ENCODE measurements at places on chromosomes 6 and 20.

- DNase-seq, result no peak
Measured at GRCh38 chr6:579339-579738, 77.6 kb downstream of the HUS1B start.

DNA sequence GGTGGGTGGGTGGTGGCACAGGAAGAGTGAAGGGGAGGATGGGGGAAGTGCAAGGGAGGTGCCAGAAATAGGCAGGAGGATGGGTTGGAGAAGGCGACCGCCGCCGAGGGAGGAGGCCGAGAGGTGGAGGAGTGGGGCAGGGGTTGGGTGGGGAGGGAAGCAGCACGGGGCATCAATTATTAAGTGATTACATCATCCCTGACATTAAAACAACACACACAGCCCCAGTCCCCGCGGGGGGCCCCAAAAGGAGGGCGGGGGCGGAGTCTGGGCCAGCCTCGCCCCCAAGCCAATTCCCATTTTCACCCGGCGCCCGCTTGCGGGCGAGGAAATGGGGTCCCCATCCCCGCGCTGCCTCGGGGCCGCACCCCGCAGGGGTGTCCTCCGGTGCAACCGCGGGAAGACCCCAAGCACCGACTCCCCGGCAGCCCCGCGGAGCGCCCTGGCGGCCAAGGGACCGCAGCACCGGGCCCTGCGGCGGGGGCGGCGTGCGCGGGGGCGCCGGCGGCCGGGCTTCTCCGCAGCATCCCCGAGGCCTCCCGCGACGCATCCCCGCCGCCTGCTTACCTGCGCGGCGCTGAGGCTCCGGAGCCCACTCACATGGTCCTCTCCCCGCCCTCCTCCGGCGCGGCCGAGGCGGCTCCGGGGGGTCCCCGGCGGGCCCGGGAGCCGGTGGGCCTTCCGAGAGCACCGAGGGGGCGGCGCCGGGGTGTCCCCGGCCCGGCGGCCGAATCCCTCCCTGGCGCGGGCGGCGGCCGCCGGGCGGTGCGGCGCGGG lies 663 bp downstream of the FYN start:
- no peak for DNase-seq

DNA sequence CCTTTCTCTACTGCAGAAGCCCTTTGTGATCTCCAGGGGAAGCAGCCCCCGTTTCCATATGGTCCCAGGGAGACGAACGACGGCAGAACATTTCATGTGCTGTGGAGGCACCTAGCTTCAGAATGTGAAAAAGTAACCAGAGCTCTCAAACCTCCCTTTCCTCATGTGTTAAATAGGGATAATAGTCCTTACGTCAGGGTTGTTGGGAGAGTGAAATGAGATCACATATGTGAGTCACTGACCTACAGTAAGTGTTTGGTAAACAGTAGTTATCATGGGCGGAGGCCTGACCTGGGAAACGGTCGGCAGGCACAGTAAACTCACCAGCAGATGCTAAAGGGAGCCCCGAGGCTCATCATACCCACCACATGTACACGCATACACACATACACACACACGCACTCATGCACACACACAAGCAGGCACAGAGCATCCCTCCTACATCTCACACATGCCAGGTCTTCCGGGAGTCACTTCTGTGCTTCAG lies 89.7 kb downstream of the LY86 start:
- DNase-seq, result no peak

GRCh38 chr6:5751525-5752390 lies 255.0 kb downstream of the NRN1 start:
- no peak for DNase-seq

GRCh38 chr20:32991383-32991782 lies 12.8 kb downstream of the SUN5 start:
- DNase-seq, result no peak

- no peak for DNase-seq
Measured at GRCh38 chr20:11204926-11205768, 531.3 kb upstream of the JAG1 start.

- DNase-seq, result no peak
Measured at GRCh38 chr6:21147995-21148394, 445.6 kb upstream of the SOX4 start.

DNA sequence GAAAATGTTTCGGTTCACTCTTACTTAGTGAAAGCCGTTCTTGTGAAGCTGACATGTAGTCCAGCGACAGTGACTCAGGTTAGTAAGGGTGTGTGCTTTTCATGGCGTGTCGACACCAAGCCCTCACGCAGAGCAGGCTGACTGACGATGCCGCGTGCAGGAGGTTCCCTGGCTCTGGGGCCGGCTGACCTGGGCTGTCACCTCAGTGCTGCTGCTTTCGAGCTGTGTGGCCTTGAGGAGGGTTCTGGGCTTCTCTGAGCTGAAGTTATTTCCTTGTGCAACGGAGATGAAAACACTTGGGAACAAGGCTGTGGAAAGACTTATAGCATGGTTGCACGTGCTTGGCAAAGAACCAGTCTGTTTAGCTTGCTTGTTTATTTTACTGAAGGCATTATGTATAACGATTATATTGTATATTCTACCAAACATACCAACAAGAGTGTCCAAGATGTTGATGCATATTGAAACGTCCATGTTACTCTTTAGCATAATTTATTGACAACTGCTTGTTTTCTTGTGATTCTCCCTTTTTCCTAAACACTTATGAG lies 59.2 kb downstream of the PHACTR3 start:
- no peak for DNase-seq

DNA sequence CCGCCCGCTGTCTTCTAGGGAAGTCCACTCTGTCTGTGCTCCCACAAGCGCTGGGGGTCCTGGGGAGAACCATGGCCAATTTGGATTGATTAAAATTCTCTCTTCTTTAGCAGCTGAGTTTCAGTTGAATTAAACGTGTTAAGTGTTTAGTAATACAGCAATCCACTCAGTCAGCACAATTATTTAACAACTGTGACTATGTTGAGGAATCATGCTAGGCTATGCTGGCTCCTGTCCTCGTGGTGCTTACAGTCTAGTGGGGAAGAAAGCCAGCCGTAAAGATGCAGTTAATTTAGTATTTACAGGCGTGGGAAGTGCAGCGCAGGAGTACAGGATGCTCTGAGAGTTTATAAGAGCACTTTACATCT lies 88.9 kb upstream of the FOXP4 start:
- DNase-seq, result no peak

DNA sequence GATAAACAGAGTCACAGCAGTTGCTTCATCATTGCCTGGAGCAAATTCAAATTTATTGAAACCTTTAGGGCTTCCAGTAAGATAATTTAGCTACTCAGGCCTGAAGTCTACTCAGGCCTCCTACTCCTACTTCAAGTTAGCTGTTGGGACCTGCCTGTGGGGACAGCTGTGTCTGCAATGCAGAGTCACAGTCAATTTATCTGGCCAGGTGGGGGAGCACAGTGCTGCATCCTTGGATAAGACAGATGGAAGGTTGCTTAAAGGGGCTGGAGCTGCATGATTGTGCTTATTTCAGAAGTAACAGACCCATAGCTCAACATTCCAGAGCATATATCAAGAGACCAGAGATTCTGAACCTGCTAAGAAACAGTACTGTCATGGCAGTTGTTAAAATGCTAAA lies 932.1 kb downstream of the QKI start:
- DNase-seq, result no peak

DNA sequence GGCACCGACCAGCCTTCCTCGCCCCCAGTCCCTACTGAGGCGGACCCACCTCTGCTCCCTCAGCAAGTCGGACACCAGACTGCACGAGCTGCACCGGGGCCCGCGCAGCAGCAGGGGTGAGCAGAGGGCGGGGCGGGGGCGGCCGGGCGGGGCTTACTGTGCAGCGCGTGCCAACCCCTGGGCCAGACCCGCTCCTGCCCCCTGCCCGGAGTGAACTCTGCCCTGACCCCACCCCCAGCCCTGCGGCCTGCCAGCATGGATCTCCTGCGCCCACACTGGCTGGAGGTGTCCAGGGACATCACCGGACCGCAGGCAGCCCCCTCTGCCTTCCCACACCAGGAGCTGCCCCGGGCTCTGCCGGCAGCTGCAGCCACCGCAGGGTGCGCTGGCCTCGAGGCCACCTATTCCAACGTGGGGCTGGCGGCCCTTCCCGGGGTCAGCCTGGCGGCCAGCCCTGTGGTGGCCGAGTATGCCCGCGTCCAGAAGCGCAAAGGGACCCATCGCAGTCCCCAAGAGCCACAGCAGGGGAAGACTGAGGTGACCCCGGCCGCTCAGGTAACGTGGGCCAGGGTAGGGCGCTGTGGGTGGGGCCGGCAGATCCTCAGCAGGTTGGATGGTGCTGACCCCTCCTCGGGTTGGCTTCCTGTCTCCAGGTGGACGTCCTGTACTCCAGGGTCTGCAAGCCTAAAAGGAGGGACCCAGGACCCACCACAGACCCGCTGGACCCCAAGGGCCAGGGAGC lies 1.5 kb upstream of the SLC2A4RG start:
- no peak for DNase-seq

GRCh38 chr20:56698297-56698696 lies 69.2 kb downstream of the TFAP2C start:
- no peak for DNase-seq

DNA sequence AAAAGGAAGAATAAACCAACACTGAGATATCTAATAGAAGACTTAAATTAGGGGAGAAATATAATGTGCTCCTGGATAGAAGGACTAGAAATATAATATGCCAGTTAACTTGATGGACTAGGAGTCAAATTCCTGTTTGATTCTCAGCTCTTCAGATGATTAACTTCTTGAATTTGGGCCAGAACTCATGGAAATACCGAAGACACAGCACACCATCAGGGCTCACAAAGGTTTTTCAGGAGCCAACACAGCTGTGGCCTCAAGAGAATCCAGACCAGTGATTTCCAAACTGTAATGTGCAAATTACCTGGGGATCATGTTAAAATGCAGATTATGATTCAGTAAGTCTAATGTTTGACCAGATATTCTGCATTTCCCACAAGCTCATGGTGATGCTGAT lies 33.8 kb upstream of the LRRC1 start:
- no peak for DNase-seq

DNA sequence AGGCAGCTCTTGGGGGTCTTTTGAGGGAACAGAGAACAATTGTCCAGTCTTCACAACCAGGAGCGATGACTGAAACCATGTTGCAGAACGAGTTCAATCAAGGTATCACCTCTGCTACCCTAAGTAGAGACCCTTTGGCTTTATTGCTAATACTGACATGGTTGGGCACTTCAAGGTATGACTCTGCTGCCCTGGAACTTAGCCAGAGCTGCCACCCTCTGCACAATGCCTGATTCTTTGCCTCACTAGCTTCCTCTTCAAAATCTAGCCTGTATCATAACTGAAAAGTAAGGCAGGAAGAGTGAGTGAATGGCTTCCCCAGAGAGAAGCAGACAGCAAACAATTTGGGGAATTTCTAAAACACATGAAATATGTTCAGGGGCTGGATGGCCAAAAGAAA lies 592.7 kb upstream of the NRSN1 start:
- DNase-seq, result no peak

- no peak for DNase-seq
Measured at GRCh38 chr20:34720266-34720665, 16.1 kb downstream of the TP53INP2 start.

DNA sequence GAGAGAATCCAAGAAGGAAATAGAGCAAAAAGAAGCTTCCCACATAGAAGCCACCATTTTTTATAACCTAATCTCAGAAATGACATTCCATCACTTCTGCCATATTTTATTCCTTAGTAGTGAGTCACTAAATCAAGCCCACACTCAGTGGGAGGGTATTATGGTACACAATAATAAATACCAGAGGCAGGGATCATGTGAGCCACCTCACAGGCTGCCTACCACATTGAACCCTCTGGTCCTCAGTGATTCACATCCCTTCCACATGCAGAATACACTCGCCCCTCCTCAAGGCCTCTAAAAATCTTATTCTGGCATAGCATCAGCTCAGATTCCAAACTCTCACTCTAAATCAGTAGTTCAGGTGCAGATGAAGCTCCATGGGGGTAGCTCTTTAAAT lies 49.4 kb downstream of the TMC2 start:
- DNase-seq, result no peak

- no peak for DNase-seq
Measured at GRCh38 chr6:169289619-169290339, 36.1 kb upstream of the THBS2 start.

- peak; percentile 40 for DNase-seq
Measured at GRCh38 chr6:32081168-32081990, 27.8 kb downstream of the TNXB start.

DNA sequence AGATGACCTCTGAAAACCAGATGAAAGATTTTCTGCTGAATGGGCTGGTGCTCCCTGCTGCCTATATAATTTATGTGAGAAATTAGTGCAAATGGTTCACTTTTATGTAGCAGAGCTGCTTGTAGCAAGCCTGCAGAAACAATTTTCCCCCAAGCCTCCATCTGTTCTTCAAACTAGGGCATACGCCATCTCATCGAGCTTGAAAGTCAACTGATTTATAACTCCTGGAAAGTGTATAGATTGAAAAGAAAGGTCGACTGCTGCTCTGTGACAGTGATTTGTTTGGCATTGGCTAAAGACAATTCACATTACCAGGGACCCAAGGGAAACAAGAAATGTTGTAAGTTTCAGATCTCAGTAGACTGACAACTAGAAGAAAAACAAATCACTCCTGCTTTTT lies 93.3 kb downstream of the PACRG start:
- DNase-seq, result no peak

- DNase-seq, result no peak
Measured at GRCh38 chr6:81690073-81690472, 62.4 kb downstream of the TENT5A start.

All from thoracic aorta (tissue), 2 donors.